CD4-positive, alpha-beta T cell treated with Interleukin-10 for 1 hour (primary cell): ENCODE measurements at places on chromosomes 2 and 18.

DNA sequence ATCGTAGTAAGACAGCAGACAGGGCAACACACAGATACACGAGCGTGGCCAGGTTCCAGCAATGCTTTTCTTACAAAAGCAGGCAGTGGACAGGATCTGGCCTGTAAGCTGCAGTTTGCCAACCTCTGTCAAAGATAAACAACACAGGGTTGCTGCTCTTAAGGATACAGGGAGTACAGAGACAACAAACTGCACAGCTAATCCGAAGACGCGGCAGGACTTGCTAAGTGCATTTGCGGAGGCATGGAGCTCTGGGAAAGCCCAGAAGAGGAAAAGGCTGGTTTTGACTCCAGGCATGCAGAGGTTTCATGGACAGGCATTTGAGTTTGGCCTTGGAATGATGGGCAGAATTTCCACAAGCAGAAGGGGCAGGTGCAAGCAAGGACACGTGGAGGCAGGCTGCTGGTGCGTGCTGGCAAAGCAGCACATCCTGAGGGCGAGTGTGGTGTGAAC, 24.4 kb downstream of the SERTAD2 start:
- DNase-seq: no peak

- no peak for DNase-seq
Observed at GRCh38 chr2:202491514-202491913, 115.4 kb downstream of the BMPR2 start.

GRCh38 chr2:166436189-166436588, 57.9 kb downstream of the SCN7A start:
- no peak for DNase-seq

- no peak for DNase-seq
Observed at GRCh38 chr2:205782941-205783340, 100.6 kb downstream of the NRP2 start.

DNA sequence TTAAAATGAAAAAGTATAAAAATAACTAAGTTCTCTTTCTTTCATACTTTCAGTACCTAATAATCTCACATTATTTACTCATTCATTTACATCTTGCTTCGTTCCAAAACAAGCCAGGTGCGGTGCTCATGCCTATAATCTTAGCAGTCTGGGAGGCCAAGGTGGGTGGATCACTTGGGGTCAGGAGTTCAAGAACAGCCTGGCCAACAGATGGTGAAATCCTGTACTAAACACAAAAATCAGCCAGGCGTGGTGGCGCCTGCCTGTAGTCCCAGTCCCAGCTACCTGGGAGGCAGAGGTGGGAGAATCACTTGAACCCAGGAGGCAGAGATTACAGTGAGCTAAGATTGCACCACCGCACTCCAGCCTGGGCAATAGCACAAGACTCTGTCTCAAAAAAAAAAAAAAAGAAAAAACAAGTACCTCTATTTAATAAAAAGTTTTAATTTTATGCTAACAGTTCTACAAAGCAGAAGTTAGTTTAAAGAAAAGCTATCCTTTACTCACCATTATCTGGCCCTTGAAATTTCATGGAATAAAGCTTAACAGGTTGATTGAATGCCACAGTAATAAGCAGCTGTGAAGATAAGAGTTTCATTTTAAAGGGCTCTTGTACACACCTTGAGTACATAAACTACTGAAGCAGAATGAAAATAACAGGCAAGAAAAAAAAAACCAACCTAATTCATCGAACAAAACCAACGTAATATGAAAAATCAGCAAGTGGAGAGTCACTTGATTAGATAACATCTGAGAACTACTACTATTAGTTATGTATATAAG, 22.5 kb downstream of the TXNL1 start:
- no peak for DNase-seq

GRCh38 chr2:128311755-128312341, 6.8 kb downstream of the HS6ST1 start:
- no peak for DNase-seq

- no peak for DNase-seq
Observed at GRCh38 chr18:8643326-8643878, 34.2 kb downstream of the RAB12 start.

DNA sequence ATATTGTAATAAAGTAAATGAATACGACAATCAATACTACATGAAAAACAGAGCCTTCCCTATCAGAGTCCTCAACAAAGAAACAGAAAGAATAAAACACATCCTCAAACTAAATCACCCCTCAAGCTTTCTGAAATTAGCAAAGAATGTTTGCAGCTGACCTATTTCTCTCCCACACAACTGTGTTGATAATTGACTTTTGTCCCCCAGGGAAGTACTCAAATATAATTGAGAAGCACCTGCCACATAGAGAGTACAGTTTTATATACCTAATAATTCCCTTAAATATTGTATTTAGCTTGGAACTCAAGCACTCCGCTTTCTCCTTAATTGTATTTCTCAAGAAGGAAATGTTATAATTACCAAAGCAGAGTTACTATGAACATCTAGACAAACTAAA, 12.6 kb downstream of the CACNB4 start:
- no peak for DNase-seq

GRCh38 chr2:11822746-11823451, 76.5 kb downstream of the LPIN1 start:
- no peak for DNase-seq

DNA sequence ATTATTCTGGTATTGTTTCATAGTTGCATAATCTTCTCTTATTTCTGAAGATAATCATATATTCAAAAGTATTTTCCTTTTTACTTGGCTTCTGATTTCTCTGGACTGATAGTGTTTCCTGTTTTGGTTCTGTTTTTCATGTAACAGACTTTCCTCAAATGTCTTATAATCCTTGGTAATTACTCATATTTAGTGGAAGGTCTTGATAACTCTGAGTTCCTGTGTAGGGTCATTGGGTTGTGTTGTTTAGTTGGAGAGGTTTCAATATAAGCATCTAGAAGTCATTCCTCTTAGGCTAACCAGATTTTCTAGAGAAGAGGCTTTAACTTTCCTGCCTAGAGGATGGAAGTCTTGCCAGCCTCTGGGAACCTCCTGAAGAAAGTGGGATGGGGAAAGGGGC, 23.8 kb downstream of the MFSD6 start:
- DNase-seq: no peak

DNA sequence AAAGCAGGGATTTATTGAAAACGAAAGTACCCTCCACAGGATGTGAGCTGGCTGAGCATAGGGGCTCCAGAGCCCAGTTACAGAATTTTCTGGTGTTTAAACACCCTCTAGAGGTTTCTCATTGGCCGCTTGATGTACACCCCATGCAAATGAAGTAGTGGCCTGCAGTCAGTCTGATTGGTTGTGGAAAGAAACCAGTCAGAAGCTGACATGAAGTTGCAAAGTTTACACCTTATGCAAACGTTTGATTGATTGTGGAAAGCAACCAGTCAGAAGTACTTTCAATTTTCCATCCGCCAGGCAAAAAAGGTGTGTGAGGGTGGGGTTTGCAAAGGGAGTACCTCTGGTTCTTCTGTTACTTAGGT, 62.3 kb downstream of the VWA3B start:
- peak; percentile 50 for DNase-seq

GRCh38 chr2:177753682-177754491, 318.7 kb downstream of the PDE11A start:
- DNase-seq: peak; percentile 28

DNA sequence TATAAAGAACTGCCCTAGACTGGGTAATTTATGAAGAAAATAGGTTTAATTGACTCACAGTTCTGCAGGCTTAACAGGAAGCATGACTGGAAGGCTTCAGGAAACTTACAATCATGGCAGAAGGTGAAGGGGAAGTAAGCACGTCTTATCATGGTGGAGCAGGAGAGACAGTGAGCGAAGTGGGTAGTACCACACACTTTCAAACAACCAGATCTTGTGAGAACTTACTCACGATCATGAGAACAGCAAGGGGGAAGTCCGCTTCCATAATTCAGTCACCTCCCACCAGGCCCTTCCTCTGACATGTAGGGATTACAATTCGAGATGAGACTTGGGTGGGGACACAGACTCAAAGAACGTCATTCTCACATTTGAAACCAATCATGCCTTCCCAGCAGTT, 260.1 kb upstream of the FAM98A start:
- DNase-seq: no peak

DNA sequence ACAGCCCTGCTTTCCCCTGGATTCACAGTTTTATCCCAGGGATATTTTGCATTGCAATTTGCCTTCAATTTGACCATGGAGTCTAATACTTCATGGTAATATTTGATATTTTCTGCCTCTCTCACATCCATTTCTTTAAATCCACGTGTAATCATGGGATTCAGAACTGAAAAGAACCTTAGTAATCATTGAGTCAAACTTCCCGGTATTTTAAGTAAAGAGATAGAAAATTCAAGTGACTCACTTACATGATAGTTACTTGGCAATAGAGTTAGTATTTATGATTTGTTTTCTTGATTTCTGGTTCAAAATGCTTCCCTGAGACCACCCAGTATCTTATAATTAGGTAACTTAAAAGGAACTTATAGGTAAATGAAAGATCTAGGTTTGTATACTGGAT, 33.7 kb upstream of the CDC42EP3 start:
- no peak for DNase-seq

DNA sequence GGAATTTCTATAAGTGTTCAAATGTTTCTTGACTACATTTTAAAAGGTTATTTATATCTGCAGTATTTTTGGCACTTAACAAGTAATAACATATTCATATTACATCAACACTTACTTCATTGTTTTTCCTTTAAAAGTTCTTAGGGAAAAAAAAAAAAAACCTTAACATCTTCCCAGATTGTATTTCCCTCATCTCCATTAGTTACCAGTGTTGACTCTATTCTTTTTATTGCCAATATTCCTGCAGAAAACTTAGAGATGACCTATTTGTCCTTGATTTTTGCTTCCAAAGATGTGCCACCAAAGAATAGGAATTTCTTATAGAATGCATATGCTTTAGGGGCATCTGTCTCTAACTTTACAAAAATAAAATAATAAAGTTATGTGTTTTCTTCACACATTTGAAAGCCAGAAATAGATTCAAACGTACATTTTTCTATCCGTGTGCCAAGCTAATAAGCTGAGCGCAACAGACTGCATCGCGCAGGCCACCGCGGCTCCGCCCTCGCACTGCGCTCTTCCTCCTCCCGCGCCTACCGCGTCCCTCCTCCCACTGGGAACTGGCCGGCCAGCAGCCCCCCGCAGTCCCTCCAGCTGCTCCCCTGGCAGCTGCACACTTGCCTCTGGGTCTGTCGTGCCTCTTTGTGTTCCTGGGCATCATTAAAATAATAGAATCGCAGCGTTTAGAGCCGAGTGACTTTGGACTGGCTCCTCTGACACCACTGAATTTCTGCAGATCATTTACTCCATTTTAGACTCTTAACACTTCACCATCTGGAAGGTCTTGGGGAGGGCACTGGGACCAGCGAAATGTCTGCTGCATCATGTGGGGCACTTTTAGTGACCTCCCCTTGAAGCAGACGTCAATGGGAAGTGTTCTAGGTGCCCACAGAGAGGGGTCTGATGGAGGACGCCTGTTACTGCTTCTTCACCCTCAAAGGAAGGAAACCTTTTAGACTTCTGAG, 21.2 kb upstream of the NAB1 start:
- no peak for DNase-seq

DNA sequence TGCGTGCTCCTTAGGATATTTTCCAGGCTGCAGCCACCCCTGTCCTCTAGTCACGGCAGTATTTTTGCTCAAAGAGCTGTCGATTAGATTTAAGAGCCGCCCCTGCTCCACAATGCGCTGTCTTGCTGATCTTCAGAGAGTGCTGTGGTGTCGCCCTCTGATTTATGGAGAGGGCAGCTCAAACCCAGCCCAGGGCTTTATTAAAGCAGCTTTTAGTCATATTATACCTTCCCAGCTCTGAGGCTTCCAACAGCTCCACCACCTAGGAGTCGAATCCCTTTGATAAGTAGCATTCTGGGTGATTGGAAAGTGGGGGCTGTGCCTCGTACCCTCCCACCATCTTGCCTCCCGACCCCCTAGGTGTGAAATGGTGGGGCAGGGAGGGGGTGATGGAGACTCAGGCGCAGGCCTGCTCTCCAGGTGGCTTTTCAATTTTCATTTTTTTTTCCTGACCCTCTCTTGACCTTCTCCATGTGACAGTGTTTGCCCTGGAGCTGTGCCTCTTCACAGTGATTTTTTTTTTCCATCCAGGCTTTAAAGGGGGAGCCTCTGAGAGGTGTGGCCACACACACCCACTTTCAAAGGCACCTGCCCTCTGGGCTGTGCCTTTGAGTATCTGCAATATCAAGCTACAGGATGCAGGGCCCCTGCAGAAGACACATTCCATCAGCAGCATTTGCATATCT, 53.1 kb upstream of the NRP2 start:
- no peak for DNase-seq

DNA sequence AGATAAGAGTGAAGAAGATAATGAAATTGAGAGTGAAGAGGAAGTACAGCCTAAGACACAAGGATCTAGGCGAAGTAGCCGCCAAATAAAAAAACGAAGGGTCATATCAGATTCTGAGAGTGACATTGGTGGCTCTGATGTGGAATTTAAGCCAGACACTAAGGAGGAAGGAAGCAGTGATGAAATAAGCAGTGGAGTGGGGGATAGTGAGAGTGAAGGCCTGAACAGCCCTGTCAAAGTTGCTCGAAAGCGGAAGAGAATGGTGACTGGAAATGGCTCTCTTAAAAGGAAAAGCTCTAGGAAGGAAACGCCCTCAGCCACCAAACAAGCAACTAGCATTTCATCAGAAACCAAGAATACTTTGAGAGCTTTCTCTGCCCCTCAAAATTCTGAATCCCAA, 15.7 kb downstream of the MSH6 start:
- DNase-seq: no peak

DNA sequence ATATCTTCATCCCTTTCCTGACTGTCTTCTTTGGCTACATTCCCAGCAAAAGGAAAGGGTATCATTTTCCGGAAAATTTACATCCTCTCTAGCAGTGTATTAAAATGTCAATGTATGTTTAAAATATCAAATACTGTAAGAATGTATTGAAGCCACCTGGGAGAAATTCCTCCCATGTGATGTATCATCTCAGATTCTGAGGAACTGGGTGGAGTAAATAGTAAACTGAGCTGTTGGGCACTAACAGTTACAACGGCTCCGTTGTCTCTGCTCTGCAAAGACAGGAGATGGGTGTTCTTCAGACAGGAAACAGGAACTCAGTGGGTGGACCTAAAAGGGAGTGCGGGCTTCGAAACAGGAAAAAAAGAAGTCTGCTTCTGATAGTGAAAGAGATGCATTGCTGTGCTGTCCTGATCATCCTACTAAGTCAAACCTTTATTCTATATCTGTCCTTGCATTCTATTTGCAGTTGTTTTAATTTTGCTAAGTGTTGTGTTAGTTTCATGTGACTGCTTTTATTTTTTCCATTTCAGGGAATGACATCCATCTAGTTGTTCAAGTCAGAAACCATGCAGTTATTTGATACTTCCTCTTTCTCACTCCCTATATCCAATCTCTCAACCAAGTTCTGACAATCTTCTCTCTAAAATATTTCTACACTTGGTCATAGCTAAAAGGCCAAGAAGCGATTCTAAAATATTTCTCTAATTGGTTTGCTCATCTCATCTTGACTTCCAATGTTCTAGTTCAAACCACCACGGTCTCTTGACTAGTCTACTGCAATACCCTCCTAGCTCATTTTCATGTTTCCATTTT, 19.4 kb downstream of the DOK1 start:
- peak; percentile 47 for DNase-seq
